ENCODE measurements at places on chromosomes 13 and 19.

GRCh38 chr13:26400545-26400944, 146.6 kb downstream of the CDK8 start:
- no peak for DNase-seq

DNA sequence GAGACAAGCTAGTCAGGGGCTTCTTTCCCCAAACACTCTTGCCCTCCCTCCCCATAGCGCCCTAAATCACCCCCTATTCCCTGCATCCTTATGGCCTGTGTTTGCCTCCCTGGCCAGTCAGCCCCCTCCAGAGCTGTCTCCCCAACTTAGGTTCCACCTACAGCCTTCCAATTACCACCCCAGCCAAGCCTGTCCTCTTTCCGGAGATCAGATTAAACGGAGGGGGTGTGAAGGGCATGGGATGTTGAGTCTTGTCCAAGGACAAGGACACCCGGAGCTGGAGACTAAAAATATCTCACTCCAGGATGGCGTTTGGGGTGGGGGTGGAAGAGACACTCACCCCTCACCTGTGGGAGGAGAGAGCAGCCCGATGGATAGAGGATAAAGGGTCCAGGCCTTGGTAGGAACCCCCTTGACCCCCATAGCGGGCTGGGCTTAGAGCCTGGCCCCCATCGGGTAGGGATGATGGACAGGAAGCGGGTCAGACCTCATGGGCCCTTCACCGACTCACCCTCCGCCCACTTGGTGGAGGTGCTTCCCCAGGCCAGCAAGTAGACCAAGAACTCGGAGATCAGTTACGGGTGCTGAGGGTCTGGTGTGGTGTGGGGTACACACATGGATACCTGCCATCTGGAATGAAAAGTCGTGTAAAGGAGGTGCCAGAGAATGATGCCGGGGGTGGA, 6.0 kb downstream of the ZNF865 start:
- DNase-seq = no peak

DNA sequence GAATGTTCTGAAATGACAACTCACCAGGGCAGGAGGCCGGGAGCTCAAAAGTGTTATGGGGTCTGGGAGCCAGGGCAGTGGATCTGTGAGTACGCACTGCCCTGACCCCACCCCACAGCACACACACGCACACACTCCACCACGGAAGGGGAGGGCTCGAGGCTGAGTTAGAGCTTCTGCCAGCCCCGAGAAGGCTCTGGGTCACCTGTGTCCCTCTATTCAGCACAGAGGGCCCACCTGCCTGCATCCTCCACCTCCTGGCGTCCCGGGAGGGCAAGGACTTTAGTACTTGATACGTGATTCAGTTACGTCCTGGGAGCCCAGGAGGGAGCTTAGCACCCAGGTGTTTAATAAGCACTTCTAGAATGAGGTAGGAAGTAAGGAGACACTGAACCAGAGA, 190.0 kb upstream of the GPR12 start:
- no peak for DNase-seq

GRCh38 chr19:53808710-53809125, 15.4 kb downstream of the NLRP12 start:
- no peak for DNase-seq

- DNase-seq = no peak
These were observed 642 bp downstream of the ZNF571 start for GRCh38 chr19:37593996-37594303.

- no peak for DNase-seq
These were observed 159.9 kb upstream of the PRR20A start for GRCh38 chr13:56980856-56981255.

DNA sequence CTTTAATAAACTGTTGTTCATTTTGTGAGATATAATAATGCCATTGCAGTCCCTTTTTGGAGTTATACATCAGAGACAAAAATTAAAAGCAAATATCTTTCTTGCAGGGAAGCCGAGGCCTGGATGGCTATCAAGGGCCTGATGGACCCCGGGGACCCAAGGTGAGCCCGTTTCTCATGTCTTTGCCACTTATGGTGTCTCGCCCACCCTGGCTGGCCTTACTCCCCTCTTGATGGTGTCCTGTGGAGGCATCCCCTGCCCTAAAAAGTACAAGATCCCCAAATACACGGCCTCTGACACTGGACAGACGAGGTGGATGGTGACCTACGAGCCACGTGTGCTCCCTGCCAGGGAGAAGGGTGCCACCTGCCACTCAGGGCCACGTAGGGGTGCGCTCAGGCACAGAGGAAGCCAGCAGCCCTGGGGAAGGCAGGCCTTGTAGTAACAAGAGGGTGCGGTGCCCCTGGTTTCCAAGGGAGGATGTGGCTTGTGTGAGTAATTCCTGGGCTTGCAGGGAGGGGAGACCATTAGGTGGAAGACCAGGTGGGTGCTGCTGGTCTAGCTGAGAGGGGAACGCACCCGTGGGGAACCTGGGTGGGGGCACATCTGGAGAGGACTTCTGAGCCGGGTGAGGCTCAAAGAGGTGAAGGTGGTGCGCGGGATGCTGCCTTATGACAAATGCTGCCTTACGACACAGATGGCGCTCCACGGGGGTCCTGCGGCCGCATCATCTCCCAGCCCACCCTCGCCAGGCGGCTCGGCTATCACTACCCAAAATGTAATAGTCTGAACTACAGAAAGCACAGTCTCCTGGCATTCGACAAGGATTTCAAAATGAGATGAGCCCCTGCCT, 115.6 kb downstream of the RAB20 start:
- DNase-seq = no peak

DNA sequence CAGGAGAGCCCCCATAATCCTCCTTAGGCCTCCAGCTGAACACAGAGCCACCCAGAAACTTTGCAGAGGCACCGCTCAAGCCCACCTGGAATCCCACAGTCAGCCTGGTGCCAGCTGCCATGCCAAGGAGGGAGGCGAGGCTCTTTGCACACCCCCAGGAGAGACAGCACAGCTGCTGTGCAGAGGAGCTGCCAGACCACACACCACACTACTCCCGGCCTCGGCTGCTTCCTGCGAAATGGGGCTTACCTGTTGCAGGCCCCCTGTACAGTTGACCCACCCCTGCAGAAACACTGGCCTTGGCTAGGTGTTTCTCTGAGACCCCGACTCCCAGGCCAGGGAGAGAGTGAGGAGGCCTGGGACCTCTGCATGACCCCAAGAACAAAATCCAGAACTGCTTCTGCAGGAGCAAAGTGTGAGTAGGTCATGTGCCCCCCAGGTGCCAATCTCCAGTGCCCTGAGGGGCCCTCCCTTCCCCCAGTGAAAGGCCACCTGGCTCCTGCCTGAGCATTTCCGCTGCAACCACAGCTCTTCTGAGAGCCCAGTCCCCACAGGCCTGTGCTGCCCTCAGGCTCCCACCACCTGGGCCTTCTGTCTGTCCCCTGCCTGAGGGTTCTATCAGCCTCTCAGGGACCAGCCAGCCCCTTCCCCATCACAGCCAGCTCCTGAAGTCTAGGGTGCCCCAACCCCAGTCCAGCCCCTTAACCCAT, 580.4 kb downstream of the UQCRFS1 start:
- no peak for DNase-seq

DNA sequence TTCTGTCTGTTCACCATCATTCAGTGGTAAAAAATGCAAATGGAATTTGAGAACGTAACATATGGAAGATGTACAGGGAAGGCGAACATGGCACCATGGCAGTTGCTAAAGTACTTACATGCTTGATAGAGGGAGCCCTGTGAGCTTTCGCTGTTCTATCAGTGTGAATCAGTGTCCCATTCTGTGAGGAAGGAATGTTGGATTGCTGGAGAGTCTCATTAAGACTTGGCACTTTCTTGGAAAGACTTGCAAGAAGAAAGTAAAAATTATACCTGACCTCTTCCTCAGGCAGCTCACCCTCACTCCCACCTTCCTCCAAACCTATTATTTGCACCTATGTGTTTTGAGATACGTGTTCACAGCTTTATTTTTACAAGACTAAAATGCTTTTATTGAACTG, 43.5 kb downstream of the FREM2 start:
- DNase-seq = no peak

DNA sequence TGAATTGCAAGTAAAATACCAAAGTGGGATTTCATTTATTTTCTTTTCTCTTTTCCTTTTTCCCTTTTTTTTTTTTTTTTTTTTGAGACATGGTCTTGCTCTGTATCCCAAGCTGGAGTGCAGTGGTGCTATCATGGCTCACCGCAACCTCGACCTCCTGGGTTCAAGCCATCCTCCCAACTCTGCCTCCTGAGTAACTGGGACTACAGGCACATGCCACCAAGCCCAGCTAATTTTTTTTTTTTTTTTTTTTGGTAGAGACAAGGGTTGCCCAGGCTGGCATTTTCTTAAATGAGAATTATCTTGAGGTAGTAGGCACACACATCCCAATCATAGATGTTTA, 68.5 kb upstream of the GPR183 start:
- no peak for DNase-seq

GRCh38 chr19:1909761-1910080, 4.5 kb downstream of the ADAT3 start:
- no peak for DNase-seq

DNA sequence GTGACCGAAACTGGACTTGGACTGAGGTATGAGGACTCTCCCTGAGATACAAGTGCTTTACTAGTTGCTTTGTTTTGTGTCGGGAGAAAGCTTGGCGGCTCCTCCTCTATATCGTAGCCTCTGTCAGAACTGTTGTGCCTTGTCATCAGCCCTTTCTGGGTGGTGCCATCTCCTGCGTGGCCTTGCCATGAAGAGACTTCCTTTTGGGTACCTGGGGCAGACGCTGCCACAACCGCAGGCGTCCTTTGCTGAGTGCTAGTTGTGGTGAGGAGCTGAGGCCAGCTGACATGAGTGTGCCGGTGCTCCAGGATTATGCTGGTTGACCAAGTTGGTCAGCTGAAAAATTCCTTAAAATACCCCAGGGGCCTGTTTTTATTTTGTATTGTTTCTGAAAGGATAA, 124.5 kb downstream of the AKAP11 start:
- peak; percentile 65 for DNase-seq

DNA sequence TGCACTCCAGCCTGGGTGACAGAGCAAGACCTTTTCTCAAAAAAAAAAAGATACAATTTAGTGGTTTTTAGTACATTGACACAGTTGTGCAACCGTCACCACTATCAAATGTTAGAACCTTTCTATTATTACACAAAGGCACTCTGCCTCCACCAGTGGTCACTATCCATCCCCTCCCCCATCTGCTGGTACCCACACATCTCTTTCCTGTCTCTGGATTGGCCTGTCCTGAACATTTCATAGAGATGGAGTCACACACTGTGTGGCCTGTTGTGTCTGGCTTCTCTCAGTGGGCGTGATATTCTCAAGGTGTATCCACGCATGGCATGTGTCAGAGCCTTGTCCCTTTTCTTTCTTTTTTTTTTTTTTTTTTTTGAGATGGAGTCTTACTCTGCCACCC, 11.2 kb downstream of the KDM4B start:
- DNase-seq = no peak

DNA sequence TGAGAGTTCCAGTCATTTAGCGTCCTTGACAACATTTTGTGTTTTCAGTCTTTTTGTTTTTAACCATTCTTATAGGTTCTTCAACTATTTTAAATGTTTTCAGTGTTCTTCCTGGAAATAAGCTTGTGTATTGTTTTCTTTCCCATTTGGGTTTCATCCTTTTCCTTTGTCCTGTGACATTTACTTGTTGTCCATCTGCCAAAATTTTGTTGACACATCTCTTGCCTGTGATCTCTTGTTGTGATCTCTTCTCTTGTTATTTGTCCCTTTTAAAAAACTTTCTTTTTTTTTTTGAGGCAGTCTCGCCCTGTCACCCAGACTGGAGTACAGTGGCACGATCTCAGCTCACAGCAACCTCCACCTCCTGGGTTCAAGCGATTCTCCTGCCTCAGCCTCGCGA, 96.5 kb downstream of the PDS5B start:
- DNase-seq = no peak

DNA sequence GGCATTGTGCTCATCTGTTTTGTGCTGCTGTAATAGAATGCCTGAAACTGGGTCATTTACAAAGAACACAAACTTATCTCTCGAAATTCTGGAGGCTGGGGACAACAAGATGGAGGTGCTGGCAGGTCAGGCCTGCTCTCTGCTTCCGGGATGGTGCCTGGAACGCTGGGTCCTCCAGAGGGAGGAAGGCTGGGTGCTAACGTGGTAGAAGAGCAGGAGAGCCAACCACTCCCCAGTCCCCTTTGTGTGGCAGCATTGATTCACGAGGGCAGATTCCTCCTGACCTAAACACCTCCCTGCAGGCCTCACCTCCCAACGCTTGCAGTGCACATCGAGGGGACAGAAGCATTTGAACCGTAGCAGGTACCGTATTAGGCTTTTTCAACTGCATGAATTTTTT, 34.1 kb upstream of the TFDP1 start:
- DNase-seq = no peak

DNA sequence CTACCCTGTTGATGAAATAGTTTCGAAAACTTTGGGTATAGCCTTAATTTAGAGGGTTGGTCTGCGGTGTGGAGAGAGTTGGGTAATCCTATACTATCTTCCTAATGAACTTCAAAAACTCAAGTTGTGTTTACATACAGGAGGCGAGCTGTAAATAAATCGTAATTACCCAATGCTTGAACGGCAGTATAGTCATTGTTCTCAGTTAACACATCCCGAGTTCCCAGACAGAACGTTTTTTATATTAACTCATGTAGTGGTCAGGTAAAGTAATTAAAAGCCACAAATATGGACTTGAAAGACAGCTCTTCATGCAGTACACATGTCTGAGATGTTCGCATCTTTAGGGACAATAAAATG, 1.5 kb downstream of the PDS5B start:
- no peak for DNase-seq

- peak; percentile 86 for DNase-seq
These were observed at the start of gene CERS4 for GRCh38 chr19:8208922-8209461. CERS4 (plus strand) TSS chr19:8209370; CDS start chr19:8251077, 41,707 bp downstream.

DNA sequence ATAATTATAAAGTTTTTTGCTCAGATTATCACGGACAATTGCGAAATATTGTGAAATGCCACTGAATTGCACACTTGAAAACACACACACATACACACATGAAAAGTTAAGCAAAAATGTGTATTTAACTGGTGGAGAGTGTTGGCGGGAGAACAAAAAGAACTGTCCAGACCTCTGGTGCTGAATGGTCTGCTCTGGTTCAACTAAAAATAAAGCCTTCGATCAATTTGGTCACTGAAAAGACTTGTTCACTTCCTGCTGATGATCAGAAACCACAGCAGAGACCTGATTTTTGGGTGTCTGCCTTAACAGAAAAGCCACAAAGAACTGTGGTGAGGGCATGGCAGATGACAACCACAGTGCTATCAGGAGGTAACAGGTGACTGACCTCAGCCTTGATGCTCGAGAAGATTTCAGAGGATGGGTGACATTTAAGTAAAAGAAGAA, 4.0 kb upstream of the IGFL1 start:
- no peak for DNase-seq

DNA sequence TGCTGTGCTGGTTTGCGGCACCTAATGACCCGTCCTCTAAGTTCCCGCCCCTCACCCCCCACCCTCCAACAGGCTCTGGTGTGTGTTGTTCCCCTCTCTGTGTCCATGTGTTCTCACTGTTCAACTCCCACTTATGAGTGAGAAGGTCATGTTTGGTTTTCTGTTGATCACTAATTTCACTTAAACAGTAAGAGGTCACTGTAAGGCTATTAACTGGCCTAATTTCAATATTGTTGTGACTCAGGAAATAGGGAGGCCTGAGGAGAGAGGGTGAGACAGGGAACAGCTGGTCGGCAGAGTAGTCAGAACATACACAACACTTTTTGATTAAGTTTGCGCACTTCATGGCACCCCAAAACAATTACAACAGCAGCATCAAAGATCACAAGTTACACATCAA, 15.6 kb downstream of the TUBGCP3 start:
- DNase-seq = no peak
